ENCODE measurements at places on chromosomes 7 and 10.

DNA sequence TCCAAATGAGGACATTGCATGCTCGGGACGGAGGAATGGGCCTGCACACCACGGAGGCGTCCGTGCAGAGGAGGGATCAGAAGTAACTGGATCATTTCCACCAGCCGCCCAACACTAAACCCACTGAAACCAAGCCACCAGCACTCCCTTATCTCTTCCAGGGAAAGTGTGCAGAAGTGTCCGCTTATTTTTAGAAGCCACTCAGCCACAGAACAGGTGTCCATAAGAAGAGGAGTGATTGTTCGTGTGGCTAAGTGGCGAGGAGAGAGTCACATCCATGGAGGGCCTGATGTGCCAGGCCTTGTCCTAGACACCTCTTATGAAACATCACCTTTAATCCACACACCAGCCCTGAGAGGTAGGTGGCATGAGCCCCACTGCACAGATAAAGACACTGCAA, 407.9 kb upstream of the NPVF start:
- no peak for DNase-seq

- DNase-seq: no peak
Measured at GRCh38 chr10:126398383-126398743, 10.1 kb upstream of the ADAM12 start.

- DNase-seq: no peak
Measured at GRCh38 chr10:90066435-90066834, 365.0 kb downstream of the KIF20B start.

- no peak for DNase-seq
Measured at GRCh38 chr10:5510281-5511072, 11.1 kb upstream of the CALML5 start.

- no peak for DNase-seq
Measured at GRCh38 chr10:28349892-28350291, 47.0 kb upstream of the MPP7 start.

DNA sequence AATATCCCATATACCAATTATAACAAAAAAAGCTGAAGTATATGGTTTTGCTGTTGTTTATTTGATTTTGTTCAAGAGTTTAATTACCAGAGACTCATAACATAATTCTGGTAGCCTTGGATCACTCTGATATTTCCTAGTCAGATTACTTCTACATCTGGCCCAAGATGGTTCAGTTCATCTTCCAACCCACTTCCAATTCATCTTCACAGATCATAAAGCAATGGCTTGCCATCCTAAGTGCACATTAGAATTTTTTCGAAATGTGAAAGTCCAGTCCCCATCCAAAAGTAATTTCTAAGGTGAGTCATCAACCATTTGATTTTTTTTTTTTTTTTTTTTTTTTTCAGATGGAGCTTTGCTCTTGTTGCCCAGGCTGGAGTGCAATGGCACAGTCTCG, 8.0 kb upstream of the HIBADH start:
- no peak for DNase-seq

DNA sequence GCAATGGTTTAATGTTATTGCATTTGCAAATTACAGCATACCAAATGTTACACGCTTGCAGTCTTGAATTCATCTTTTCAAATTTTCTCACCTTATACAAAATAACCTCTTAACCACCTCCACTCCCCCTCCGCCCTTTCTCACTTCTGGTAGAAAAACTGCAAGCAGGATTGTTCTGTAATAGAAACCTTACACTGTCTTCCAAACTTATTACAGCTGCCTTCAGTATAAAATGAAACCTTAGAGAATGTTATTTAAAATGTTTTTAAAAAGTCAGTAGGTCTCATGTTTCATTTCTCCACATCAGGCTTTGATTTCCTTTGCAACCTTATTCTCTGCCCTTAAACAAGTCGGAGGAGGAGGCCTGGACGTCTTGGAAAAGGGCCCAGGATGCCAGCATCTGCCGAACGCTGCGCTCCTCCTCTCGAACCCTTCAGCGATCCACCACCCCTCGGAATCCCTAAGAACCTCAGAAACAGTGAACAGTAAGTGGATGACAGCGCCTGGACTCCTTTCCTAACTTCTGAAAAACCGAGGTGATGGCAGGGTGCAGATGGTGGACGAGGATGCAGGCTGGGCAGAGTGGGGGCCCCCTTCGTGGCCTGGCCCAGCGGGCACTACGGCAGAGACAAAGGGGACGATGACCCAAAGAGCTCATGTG, 74.0 kb downstream of the FGFR2 start:
- DNase-seq: no peak

DNA sequence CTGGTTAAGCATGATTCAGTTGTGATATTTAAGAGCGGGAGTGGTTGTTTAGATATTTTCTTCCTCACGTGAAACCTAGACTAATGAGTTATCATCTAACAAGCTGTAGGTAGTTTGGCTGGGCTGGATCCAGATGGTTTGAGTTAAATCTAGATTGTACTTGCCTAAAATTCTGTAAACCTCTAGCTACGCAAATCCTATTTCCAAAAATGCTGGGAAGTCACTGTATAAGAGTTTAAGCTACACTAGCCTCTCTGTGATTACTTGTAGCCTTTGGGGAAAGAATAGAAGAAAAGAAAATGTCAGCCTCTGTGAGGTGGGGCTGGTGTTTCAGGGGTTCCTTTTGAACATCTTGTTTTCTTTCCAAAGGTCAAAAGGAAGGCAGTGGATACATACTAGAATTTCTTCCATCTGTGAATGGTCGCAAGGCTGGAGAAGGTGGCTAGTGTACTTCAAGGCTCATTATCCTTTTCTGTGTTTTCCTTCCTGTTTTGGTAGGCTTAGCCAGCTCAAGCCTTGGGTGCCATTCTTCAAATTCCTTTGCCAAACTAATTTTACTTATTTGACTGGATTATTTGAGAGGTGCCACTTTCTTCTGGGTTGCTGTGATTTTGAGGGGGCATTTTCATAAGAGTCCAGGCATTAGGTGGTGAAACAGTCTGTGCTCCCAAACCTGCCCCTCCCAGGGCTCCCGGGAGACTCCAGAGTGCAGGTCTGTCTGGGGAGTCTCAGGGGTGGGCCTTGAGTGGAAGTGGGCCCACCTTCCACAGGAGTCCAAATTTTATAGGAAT, 5.2 kb upstream of the EN2 start:
- no peak for DNase-seq

- peak; percentile 7 for DNase-seq
Measured at GRCh38 chr7:122143376-122143750, 686 bp downstream of the AASS start.

- DNase-seq: no peak
Measured at GRCh38 chr7:45624392-45624760, 50.2 kb downstream of the ADCY1 start.

DNA sequence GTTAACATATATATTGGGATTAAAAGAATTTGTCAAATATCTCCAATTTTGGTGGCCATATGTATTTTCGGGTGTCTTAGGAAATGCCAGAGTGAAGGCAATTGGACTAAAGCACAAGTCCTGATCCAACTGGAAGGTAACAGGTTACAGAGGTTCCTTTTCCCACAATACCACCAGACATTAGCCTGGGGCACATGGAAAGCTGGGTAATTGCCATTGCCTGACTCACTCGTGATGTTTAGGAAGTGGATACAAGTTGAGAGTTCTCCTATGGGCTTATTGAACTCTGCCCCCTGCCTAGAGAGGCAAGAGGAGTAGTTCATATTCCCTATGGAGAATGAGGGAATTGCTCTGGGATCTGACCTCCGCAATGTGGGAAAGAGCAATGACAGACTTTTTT, 5.7 kb downstream of the DNAH11 start:
- no peak for DNase-seq
